ENCODE measurements at places on chromosomes 2 and 18.
A peak's percentile ranks its signal among the peaks of the same experiment; 100 is the strongest.

- no peak for DNase-seq
These were observed 232.0 kb downstream of the STK39 start for GRCh38 chr2:168015274-168015953.

DNA sequence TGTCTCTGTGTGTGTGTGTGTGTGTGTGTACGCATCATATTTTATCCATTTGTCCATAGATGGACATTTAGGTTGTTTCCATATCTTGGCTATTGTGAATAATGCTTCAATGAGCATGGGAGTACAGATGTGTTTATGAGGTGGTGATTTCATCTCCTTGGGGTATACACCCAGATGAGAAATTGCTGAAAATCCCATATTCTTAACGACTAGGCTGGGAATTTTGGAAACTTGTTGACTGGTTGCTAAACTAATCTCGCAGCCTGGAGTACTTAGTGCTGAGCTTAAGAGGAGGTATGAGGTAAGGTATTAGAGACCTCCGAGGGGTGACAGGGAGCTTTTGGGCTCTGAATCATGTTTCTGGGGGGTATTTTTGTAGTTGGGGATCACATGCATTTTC is 66.0 kb upstream of the SPRED2 start:
- no peak for DNase-seq

GRCh38 chr2:158297606-158298005 is 158.9 kb downstream of the CCDC148 start:
- no peak for DNase-seq

GRCh38 chr2:42286268-42286946 is 74.6 kb downstream of the COX7A2L start:
- DNase-seq, result no peak

GRCh38 chr2:45649858-45650811 is 1.3 kb upstream of the PRKCE start:
- DNase-seq, result peak; percentile 24

DNA sequence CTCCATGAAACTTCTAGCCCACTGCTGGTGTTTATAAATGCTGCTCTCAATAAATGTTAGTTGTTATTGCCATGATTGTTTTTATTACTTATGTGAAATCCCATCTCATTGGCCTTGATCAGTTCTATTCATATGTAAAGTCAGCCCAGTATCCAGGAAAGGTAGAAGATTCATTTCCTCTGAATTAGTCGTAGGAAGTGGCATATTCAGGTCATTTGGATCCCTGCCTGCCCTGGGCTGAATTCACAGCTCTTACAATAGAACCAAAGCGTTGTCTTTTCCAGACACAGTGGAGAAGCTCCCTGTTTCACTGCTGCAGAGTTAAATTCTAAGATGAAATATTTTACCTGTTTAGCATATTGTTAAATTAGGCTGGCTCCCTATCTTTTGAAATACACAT is 70.3 kb downstream of the MAIP1 start:
- DNase-seq, result no peak

DNA sequence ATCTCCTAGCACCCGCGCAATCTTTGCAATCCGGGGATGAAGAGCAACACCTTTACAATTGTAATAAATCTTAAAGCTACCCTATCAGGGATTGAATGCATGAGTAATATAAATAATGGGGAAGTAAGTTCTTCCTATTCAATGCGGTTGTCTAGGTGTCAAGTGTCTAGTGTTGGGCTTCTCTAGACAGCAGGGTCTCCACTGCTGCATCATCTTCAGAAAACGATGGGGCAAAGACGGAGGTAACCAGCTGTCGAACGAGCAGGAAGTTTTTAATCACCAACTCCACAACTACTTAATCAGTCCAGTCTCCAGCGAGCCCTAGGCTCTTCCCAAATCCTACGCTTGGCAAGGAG is 573 bp downstream of the STAM2 start:
- DNase-seq, result no peak

- DNase-seq, result no peak
These were observed 1527.4 kb downstream of the LRP1B start for GRCh38 chr2:140603416-140603815.

DNA sequence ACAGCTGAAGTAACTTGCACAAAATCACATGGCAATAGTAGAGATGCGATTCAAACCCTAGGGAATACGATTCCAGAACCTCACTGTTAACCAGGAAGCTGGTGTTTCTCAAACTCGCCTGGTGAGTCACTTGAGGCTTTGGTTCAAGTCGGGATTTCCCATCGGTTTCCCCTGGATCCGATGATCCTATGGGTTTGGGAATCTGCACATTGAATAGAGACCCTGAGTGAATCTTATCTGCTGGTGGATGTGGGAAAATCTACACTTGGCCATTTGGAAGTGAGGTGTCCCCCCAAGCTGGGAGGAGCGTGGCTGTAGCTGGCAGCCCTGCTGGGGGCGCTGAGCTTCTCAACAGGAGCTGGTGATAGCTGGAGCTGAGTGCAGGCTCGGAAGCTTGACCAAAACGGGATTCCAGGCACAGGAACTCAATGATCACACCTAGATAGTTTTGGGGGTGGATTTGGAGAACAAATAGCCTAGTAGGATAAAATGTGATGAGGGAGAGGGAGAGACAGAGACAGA is 135.4 kb downstream of the PRKCE start:
- no peak for DNase-seq

Data from central memory CD8-positive, alpha-beta T cell (primary cell).